ENCODE measurements at places on chromosomes 2 and 18.

- no peak for DNase-seq
These were observed 133.4 kb upstream of the MYCN start for GRCh38 chr2:15806801-15807417.

DNA sequence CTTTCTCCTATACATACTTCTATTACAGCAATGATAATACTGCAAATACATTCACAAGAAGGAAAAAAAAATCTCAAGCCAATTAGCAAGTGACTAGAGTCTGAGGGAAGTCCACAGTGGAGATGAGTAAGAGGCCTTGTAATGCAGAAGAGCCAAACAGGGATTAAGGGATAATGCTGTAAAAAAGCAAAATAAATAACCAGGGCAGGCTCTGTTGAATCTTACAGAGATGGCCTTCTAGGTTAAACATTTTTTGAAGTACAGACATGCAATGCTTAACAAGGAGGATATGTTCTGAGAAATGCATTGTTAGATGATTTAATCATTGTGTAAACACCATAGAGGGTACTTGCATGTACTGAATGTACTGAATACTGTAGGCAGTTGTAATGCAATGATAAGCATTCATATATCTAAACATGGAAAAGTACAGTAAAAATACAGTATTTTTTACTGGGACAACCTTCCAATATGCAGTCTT, 122.1 kb upstream of the RMDN2 start:
- DNase-seq = no peak

- DNase-seq = no peak
These were observed 179.3 kb downstream of the GLI2 start for GRCh38 chr2:120914839-120915521.

DNA sequence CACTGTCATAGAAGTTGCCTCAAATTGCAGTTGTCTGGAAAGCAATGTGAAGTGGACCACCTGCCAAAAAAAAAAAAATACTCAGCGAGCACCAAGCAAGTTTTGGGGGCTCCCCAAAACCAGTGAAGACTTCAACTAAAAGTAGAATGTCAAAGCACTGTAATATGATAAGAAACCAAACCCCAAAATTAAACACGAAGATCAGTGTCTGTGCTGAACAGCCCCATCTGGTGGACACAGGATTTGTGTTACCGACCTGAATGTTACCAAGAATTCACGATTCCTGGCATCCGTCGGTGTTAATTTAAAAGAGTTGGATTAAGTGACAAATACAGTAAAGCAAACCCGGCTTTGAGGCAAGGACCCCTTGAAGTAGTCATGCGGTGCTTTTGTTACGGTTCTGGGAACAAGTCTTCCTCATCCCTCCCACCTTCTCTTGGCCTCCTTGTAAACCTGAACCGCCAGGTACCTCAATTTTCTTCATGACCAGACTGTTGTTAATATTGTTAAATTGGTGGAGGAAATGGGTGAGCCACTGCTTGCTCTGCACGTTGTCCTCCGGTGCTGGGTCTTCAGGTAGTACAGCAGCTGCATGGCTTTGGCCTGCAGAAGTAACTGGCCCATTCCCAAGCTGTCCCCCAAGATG, 31.3 kb upstream of the SSB start:
- peak; percentile 79 for DNase-seq

DNA sequence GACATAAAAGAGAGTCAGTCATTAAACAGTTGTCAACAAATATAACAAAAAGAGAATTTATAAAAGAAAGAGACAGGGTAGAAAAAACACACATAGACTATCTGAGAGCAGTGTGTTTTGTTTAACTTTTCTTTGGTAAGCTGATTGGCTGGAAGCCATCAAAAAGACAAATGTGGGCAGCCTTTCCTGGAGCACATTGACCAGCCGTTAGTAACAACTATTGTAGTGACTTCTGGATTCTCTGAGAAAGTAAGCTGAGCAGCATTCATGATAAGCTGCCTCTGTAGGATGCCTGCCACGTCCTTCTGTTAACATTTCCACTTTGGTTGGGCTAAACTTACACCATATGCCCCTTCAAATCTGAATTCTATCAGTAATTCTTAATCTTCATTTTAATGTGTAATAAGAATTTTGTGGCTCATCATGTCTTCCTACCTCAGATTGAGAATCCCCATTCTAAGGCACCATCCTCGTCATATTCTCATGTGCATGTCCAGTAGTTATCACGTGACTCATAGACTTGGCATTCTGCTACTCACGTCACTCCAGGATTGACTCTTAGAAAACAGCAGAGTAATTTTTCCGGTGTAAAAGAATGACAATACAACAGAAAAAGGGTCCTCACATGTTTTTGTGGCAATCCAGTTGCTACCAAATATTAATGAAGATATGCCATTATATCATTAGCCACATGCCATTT, 43.4 kb upstream of the DNAJC10 start:
- no peak for DNase-seq

DNA sequence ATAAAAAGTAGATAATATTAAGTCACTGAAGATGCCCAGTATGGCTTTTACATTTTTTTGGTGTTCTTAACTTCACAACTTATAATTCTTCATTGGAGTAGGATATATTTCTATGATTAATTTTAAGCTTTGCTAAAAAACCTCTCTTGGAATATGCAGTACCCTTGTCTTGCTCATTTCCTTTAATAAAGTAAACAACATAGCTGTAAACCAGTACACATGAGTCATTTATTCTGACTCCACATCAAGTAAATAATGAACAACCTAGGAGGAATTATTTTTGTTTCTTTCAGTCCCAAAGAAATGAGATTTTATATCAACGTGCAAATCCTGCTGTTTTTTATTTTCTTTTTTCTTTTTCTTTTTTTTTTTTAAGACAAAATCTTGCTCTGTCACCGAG, 869.1 kb downstream of the CNTNAP5 start:
- no peak for DNase-seq

GRCh38 chr18:26981360-26982082, 116.0 kb upstream of the AQP4 start:
- DNase-seq = no peak

- no peak for DNase-seq
These were observed 1.4 kb downstream of the IL36RN start for GRCh38 chr2:113060396-113060795.

DNA sequence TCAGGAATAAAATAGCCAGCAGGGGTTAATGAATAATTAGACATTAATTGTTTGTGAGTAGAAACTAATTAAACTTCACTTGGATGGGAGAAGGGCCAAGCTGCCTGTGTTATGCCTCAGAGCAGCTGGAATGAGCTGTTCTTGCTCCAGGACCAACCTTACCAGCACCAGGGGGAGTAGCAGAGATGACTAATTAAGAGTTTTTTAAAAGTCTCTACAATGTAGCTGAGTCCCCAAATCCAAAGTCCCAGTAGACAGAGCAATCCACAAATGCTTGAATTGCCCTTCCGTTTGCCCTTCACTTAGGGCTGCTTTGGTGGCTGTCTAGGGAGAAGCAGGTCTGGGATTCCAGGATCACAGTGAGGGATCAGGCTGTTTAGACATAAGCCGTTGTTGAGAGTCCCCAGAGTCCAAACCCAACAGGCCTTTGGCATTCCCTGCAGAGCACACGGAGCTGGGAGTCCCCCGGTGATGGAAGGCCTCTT, 59.4 kb downstream of the RHOB start:
- DNase-seq = no peak

DNA sequence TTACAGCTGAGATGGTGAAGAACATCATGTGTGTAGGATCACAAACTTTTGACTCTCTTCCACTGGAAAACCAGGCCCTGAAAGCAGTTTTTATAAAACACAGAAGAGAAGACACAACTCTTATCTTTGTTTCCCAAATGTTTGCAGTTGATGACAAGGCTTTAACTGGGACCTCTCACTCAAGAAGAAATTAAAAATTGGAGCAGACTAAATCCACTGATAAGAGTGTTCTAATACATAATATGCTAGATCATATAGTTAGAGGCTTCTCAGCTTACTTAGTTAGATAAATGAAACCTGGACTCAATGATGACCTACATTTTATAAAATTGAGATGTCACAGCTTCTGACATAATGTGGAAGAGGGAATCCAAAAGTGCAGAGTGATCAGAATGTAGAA, 158.3 kb upstream of the WDSUB1 start:
- no peak for DNase-seq

- DNase-seq = no peak
These were observed 26.3 kb downstream of the B4GALT6 start for GRCh38 chr18:31657823-31658669.

DNA sequence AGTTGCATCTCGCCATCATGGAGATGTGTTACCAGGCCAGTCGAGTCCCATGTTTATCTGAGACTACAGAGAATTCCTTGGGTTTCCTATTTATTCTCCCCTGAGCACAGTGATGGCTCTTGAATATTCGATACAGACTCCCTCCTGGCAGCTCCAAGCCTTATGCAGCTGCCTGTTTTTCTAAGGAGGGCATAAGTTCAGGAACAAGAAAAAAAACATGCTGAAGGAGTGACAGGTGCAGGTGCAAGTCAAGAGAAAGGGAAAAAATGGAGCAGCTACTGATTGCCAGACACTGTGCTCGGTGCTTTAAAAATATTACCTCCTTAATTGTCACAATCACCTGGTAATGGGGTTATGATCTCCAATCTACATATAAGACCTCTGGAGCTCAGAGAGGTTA, 177.2 kb upstream of the DPP10 start:
- no peak for DNase-seq

DNA sequence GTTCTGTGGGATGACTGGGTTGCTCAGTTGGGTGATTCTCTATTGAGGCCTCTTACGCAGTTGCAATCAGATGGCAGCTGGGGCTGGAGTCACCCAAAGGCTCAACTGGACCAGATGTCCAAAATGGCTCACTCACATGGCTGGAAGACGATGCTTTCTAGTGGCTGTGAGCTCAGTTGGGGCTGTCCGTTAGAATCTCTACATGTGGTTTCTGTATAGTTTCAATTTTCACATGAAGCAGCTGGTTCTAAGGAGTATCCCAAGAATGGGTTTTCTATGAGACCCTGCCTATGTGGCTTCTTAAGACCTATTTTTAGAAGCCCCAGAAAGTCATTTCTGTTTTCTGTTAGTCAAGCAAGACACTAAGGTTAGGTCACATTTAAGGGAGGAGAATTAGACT, 4.4 kb downstream of the XRCC5 start:
- DNase-seq = no peak

GRCh38 chr18:79725486-79725885, 45.9 kb downstream of the CTDP1 start:
- no peak for DNase-seq

- no peak for DNase-seq
These were observed 217.7 kb downstream of the MBD5 start for GRCh38 chr2:148238561-148238960.

- no peak for DNase-seq
These were observed 166.5 kb downstream of the RTP5 start for GRCh38 chr2:242035858-242036652.

DNA sequence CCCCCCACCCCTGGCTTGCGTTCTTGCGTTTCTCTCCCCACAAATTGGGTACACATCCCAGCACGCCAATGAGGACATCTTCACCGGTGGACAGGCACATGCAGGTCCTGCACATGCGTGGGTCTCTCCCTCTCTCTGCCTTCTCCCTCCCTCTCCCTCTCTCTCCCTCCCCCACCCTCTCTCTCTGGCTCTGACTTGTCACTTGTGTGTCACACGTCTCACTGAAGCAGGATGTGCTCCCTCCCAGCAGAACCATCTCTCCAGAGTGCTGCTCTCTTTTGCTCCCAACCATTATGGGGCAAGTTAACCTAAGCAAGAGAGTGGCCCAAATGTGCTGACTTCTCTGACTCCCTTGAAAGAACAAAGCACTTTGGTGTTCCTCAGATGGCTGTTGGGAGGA, 120.8 kb upstream of the CAB39 start:
- DNase-seq = no peak

GRCh38 chr2:96116424-96116878, at the start of gene ADRA2B:
ADRA2B (minus strand) TSS chr2:96116571; CDS start chr2:96116149, 422 bp downstream.
- peak; percentile 32 for DNase-seq

- DNase-seq = no peak
These were observed 117.0 kb downstream of the AP1S3 start for GRCh38 chr2:223720367-223720766.

GRCh38 chr2:152415231-152415642, 80.3 kb downstream of the FMNL2 start:
- no peak for DNase-seq

- DNase-seq = no peak
These were observed 81.0 kb downstream of the TPO start for GRCh38 chr2:1494257-1494656.

GRCh38 chr2:233209533-233210171, 41.8 kb upstream of the ATG16L1 start:
- peak; percentile 60 for DNase-seq

DNA sequence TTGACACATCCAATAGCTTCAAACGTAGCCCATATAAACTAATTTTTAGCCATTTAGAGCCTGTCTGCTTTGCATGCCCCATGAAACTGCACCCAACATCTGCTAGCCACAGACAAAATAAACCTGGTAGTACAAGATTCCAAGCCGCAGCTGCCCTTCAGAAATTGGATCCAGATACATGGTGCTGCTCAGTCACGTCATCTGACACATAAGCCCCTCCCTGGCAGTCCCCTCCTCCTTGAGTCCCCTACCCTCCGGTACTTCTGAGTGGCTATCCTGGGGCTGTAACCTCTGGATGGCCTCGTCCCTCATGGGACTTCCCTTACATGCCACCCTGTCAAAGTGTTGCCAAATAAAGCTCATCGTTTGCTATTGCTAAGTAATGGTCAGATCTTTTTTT, 33.8 kb downstream of the PROC start:
- no peak for DNase-seq

GRCh38 chr2:74596584-74596983, 42.1 kb downstream of the DOK1 start:
- no peak for DNase-seq

GRCh38 chr2:202141329-202141947, 68.4 kb downstream of the KIAA2012 start:
- DNase-seq = no peak

- DNase-seq = no peak
These were observed 3.7 kb downstream of the CYB5A start for GRCh38 chr18:74288041-74288440.

DNA sequence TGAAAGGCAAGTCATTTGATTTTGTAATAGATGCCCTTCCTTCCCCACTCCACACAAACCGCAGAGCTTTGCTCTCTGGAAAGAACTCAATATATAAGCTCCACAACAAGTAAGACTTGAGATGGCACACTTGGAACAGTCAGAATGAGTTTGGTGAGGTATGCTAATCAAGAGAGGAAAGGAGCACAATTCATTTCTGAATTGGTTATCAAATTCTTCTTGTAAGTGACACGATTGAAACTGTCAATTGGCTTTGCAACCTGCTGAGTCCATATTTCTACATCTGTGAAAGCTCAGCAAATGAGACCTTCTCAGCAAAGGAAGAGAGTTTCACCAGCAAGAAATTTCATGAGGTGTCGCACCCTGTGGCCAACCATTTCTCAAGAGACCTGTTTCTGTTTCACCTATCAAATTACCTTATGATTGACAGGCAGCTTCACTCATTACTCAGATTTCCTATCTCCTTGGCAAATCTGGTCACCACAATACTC, 19.1 kb downstream of the CTLA4 start:
- no peak for DNase-seq

- DNase-seq = peak; percentile 80
These were observed 550.7 kb downstream of the RIT2 start for GRCh38 chr18:42564761-42565160.

- no peak for DNase-seq
These were observed 1.8 kb downstream of the RBFA start for GRCh38 chr18:80035997-80036396.

GRCh38 chr2:54176577-54176976, 61.2 kb downstream of the ACYP2 start:
- DNase-seq = peak; percentile 66

GRCh38 chr2:118094503-118094902, 6.2 kb downstream of the INSIG2 start:
- no peak for DNase-seq

- DNase-seq = no peak
These were observed 34.6 kb upstream of the SP9 start for GRCh38 chr2:174300114-174300513.

Measured in Ammon's horn (tissue), 1 donor.